Stimulated activated CD4-positive, alpha-beta T cell treated with anti-CD3 and anti-CD28 coated beads, Interleukin-12 subunit alpha, Interleukin-12 subunit beta, amount 100 ng/mL, for 24 hours (primary cell): ENCODE measurements at places on chromosomes 3 and 15.

- no peak for DNase-seq
Observed at GRCh38 chr15:70301396-70301795, 203.7 kb upstream of the TLE3 start.

- no peak for DNase-seq
Observed at GRCh38 chr15:39682366-39682765, 100.3 kb downstream of the FSIP1 start.

DNA sequence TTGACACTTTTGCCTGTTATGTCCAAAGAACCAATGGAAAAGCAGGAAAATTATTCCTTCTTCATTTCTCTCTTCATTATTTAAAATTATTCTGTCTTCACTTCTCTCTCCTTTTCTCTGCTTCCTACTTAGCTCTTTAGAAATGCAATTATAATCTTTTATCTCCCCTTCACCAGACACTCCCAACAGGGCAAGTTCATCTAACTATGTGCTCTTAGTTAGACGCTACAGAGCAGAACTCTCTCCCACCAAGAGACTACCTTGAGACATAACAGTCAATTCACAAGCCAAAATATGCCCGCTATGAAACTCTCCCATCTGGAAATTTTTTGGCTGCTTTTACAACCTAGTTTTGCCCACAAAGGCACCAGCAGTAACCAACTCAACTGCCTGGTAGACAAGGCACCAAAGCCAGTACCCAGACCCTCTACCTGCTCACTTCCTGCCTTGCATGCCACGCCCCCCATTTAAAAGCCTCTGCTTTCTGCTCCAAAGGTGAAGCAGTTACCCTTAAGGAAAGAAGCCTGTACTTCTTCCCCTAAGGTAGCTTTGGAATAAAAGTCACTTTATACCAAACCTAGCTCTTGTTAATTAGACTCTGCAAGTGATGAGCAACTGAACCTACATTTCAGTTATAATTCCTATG lies 28.1 kb downstream of the CCRL2 start:
- no peak for DNase-seq

DNA sequence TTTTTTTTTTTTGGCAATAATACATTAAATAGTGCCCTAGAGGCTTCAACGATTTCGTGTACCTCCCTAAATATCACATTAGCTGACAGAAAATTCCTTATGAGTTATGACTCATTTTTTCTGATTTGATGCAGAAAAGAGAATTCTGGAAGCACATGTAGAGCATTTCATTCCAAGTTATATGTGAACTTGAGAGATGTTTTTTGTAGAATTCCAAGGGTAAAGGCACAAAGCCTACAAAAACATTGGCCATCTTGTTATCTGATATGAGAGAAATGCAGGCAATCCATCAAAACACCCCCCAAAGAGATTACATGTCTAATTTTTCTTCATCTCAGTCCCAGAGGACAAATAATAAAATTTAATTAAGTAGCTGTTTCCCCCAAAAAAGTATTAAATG lies 6.7 kb upstream of the PFN2 start:
- no peak for DNase-seq

DNA sequence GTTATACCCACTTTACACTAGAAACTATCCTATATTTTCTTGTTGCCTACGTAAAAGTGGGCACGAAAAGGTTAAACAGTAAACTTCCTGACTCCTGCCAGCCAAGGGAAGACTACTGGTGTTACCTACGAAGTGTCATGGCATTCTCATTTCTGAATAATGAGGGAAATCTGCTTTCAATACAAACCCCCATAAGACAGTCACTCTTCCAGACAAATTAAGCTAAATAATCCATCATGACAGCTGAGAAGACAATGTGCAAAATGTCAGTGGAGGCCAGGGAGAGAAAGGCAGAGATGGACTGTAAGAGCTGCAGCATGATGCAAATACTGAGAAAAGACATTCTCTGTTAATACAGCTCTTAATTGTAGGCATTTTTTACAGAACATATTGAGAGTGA lies 136.5 kb downstream of the SERPINI1 start:
- DNase-seq: no peak

DNA sequence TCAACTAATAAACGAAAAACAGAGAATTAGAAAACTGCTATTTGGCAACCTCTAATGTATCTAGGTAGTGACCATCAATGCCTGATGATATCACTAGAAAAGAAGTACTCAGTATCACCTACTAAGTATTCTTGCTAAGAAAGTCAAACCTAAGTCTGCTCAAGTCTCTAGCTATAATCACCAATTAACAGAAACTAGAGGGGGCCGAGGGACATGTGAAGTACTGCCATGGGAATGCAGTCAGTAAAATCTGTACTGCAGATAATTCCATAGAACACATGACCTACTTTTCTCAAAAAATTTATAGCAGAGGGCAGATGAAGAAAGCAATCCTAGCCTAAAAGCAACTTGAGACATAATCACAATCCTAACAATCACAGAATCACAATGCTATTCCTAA lies 51.4 kb downstream of the CPEB1 start:
- DNase-seq: no peak

GRCh38 chr15:53833134-53833624 lies 73.7 kb upstream of the WDR72 start:
- no peak for DNase-seq

- DNase-seq: no peak
Observed at GRCh38 chr15:52485290-52485689, 43.4 kb downstream of the MYO5A start.

- no peak for DNase-seq
Observed at GRCh38 chr3:9184461-9184835, 65.0 kb downstream of the SRGAP3 start.

GRCh38 chr15:22947101-22948000 lies 32.8 kb downstream of the CYFIP1 start:
- DNase-seq: no peak

DNA sequence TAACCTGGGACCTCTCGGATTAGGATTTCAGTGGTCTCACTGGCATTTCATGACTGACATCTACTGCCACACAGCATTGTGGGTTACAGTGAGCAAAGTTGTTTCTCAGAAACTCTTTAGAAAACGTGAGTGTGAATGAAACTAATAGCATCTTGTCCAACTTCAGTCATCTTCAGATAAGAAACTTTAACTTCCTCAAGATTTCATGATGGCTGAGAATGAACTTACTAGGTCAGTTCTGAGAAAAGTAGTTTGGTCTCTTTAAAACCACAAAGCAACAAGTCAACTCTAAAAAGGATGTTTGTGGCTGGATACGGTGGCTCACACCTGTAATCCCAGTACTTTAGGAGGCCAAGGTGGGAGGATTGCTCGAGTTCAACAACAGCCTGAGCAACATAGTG lies 14.2 kb upstream of the HOMER2 start:
- no peak for DNase-seq

DNA sequence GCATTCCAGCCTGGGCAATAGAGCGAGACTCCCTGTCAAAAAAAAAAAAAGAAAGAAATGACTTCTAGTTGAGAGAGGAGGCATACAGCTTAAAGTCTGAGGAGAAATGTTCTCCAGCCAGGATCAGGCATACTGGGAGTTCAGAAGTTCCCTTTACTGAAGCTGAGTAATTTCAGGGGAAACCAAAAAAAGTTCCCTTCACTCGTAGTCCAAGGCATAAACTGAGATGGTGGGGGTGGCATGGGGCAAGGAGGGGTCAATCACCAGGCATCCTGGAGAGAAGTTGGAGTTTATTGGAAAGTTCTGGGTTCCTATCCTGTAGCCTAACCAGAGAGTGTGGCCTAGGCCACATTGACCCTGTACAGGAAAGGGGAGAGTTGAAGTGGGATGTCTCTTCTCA lies 5.9 kb downstream of the GPX1 start:
- DNase-seq: no peak

DNA sequence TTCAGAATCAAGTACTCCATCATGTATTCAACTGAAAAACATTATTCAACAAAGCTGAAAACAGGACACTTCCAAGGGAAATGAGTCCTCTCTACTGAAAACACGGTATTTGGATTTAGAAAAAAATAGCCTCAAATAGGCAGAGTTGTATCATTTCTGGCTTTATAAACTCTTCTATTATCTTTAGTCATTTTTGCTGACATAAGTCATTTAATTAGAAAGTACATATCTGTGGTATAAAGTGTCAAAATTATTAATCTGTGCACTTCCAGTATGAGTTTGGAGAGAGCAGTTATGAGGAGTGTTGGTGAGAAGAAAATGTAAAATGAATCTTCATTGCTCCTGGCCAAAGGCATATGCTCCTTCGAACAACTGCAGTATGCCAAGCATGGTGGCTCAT lies 59.3 kb downstream of the INO80 start:
- no peak for DNase-seq

- no peak for DNase-seq
Observed at GRCh38 chr15:74631935-74632560, 16.4 kb downstream of the CLK3 start.

DNA sequence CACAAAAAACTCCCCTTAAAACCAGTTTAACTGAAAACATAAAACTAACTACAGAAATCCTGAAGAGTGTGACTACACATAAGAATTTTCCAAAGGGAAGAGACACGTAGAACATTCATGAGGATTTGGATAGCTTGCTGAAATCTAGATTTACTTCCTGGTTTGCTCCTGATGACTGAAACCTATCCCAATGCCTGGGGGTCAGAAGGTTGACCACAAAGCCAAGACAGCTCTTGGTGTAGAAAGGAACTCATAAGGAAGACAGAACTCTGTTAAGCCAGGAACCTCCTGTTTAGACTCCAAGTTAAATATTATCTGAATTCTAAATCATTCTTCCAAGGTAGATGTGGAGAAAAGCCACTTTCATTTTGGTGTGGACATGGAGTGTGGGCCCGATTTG lies 92.8 kb downstream of the TFG start:
- no peak for DNase-seq

DNA sequence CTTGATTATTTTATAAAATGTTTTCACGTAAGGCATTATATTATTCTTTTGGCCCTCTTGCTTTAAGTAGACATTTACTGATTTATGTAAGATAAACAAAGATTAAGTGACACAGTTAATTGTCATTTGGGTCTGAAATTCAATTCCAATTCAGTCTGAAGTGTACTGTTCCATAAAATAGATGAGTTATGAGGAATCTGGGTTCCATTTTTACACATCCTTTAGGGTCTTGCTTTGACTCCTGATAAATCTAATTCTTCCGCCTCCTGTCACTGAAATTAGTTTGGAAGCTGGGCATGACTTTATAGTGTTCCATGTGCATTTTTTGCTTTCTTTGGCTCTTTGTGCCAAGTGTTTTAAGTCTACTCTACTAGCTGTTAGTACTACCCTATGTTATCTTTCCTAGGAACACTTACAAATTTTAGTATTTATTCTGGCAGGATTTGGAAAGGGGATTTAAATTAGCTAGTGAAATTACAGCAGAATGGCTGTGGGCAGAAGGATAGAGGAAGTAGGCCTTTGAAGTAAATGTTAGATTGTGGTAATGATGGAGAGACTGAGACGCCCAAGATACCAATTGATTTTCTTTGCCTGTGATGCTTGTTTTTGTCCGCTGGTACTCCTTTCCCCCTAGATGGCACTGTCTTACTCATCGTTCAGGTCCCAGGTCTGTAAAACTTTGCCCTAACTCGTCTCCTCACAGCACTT lies 14.3 kb downstream of the ARL8B start:
- no peak for DNase-seq

GRCh38 chr3:8187996-8188395 lies 313.6 kb upstream of the LMCD1 start:
- DNase-seq: no peak

DNA sequence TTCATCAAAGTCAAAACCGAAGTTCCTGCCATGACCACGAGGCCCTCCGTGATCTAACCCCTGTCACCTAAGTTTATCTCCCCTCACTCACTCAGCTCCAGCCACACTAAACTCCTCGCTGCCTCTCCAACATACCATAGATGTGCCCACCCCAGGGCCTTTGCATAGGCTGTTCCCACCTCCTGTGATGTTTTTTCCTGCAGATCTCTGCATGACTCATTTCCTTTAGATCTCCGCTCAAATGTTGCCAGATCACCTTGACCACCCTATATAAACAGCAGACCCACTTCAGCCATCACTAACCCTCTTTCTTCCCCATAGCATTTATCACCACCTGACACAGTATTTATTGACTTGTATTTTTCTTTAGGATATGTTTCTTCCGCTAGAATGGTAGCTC lies 58.5 kb downstream of the HRH1 start:
- DNase-seq: no peak

DNA sequence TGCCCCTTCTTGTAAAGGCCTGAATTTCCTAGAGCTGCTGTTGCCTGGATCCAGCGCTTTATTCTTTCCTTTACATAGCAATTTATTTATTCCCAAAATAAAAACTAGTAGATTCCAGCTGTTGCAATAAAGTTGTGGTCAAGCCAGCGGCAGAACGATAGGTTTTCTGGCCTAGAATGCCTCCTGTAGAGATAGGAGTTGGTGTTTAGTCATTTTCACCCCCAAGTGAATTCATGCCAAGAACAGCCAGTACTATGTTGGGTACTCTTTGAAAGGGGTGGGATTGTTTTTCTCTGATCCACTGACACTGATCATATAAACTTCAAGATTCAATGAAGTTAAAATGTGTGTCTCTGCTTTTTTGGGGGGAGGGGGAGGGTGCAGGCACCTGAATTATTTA lies 69.7 kb downstream of the KLHL25 start:
- no peak for DNase-seq

DNA sequence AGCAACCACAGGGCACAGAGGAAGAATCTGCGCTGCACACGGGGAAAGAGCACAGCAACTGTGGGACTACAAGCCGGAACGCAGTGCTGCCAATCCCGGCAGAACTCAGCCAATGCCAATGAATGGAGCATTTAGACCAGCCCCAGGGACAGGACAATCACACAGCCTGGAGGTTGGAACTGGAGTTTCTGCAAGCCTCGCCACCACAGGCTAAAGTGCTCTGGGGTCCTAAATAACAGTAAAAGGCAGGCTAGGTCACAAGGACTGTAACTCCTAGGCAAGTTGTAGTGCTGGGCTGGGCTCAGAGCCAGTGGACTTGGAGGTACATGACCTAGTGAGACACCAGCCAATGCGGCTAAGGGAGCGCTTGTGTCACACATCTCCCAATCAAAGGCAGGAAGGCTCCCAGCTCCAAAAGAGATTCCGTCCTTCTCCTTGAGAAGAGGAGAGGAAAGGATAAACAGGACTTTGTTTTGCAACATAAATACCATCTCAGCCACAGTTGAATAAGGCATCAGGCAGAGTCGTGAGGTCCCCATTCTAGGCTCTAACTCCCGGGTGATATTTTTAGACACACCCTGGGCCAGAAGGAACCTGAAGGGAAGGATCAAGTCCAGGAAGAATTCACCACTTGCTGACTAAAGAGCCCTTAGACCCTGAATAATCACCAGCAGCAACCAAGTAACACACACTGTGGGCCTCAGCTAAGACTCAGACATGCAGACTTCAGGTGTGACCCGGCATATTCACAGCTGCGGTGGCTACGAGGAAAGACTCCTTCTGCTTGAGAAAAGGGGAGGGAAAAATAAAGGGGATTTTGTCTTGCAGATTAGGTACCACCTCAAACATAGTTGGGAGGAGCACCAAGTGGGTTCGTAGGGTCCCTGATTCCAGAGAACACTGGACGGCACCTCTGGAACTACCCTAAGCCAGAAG lies 85.5 kb upstream of the XXYLT1 start:
- no peak for DNase-seq
